Stimulated activated CD8-positive, alpha-beta memory T cell treated with anti-CD3 and anti-CD28 coated beads, Interleukin-15, amount 100 ng/mL, for 24 hours (primary cell): ENCODE measurements at places on chromosomes 4 and X.

- no peak for DNase-seq
Observed at GRCh38 chr4:69707807-69708206, 52.6 kb downstream of the SULT1B1 start.

GRCh38 chrX:57667010-57667409, 13.1 kb downstream of the NLRP2B start:
- no peak for DNase-seq

DNA sequence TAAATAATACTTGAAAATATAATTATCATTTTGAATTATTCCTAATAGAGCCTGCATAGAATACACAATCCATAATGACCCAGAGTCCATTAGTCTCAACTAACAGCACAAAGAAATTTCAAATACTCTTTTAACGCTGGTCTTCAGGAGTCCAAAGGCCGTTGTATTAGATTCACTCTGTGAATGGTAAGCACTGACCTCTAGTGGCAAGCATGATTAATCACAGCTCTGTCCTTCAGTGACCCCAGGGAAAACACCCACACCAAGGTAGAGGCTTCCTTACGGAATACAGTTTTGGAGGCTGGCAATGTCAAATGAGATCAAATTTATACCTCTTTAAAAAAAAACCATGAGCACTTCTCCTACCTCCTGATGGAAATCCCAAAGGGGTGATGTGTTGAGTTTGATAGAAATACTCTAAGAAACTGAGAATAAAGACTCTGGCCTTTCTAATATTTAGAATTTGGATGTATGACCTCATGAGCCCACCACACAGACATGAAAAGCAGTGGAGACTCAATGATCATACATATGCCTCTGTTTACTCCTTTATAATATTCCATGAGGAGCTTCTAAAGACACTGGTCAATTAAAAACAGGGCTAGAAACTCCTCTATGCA, 147.2 kb upstream of the DKK2 start:
- DNase-seq = no peak

- no peak for DNase-seq
Observed at GRCh38 chr4:104470770-104471169, 23.9 kb downstream of the CXXC4 start.

DNA sequence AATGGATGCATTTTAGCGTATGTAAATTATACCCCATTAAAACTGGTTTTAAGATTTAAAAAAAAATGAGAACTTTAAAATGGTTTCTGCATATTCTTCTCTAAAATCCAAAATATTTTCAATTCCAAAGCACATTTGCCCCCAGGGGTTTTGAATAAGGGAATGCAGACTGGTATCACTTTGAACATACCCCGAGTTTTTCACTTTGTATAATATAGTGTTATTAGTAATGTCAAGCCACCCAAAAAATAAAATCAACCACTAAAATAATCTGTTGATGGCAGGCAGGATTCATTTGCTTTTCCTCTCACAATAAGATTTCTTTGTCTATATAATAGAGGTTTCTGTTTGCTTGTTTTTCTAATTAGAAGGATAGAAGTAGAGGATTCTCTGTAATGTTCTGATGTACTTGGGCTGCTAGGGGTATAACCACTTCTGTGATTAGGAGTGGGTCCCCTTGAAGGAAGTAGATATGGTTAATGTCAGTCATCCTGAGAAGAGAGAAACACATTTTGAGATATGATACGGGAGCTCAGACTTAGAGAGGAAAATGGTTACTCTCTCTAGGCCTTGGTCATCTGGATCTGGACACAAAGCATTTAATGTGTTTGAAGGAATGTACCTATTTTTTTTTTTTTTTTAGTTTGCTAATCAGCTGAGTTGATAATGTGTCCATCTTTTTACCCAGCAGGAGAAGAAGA, 9.3 kb upstream of the LIN54 start:
- DNase-seq = no peak

- DNase-seq = no peak
Observed at GRCh38 chr4:118954246-118954645, 65.6 kb downstream of the SYNPO2 start.

GRCh38 chr4:179626687-179627086, 2184.4 kb upstream of the AGA start:
- DNase-seq = no peak

DNA sequence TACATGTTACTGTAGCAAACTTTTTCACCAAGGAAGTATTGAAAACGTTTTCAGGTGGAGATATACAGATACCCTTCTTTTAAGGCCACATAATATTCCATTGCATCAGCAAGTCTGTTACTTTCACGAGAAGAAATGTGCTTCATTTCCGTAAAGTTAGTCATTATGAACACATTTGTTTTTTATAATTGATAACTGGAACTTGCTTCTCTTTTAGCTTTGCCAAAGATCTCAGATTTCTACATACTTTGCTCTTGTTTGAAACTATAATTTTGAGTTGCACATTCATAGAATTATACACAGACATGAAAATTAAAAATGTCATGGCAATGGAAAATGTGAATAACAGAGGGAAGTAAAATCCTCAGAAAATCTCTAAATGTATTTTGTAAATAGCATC, 128.7 kb upstream of the GIMD1 start:
- no peak for DNase-seq

DNA sequence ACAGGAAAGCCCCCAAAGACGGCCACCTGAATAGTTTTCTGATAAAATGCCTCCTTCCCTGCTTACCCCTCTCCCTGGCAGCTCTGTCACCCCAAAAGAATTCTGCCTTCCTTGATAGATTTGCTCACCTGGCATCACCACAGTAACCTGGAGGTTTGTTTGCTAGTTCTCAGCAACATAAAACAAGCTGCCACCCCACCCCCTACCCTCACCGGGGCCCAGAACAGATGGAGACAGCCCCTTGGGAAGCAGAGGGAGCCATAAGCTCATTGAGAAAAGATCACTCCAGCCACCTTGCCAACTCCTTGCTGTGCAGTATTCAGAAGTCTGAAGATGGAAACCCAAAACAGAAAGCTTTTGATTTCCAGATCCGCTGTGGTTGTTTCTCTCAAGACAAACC, 108.6 kb downstream of the DHX15 start:
- no peak for DNase-seq

- DNase-seq = no peak
Observed at GRCh38 chrX:19746919-19747651, 140.3 kb downstream of the SH3KBP1 start.

DNA sequence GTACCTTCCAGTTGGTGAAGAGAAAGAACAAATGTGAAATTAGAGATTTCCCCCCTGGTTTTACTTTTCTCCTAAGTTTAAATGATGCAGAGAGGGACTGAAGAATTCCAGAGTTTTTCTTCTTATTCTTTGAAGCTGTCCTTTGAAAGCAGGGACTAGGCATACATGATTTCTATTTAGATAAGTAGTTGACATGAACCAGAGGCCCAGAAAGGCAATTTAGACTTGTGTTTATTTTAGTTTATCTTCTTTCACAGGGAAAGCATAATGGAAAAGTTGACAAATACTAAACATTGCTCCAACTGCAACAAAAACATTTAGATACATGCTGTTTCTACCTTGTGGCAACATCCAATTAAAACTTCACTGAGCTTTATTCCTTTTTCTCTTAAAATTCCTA, 32.0 kb downstream of the PTPN13 start:
- DNase-seq = no peak
